ENCODE measurements at places on chromosomes 3 and 15.

GRCh38 chr15:35166730-35167359 lies 81.8 kb upstream of the NANOGP8 start:
- no peak for DNase-seq

DNA sequence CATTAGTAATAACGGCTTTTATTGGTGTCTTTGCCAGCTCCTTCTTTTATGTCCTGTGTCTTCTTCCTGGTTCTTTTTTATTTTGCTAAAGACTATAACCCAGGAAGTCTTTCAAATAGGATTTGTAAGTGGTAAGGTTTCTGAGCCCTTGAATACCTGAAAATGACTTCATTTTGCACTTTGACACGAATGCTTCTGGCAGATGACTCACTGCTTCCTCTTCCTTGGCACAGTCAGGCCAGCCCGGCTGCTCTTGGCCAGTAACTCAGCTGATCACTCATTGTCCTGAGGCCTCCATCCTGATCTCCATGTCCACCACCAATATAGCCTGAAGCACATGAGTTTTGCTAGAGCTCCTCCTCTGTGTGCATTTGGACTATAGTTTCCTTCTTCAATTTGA lies 48.7 kb upstream of the NR2E3 start:
- DNase-seq: no peak

DNA sequence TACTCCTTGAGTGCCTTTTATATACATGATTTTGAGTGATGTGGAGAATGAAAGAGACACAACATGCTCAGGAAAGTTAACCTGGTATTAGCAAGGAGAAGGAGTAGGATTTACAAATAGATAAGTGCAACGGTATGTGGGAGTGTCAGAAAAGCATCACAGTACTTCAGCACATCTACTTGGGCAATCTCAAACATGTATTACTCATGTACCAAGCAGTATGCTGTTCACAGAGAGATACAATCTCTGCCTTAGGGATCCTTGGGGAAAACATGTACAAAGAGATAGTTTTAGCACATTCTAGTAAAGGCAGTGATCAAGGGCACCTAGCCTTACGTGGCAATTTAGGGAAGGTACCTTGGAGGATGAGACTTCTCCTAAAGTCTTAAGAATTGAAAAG lies 146.5 kb downstream of the FILIP1L start:
- DNase-seq: no peak

- no peak for DNase-seq
These were observed 619.0 kb upstream of the AGTR1 start for GRCh38 chr3:148078658-148079057.

DNA sequence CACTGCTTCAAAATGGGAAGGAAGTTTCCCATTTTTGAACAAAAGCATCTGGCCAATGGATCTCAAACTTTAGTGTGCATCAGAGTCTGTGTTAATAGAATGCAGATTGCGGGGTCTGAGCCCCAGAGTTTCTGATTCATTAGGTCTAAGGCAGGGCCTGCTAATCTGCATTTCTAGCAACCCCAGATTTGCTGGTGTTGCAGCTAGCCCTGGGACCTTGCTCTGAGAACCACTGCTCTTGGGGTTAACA lies 30.7 kb upstream of the USP3 start:
- no peak for DNase-seq

GRCh38 chr3:5057857-5058324 lies 64.2 kb upstream of the ARL8B start:
- peak; percentile 88 for DNase-seq

GRCh38 chr15:72162569-72162968 lies 35.0 kb downstream of the GRAMD2A start:
- no peak for DNase-seq

DNA sequence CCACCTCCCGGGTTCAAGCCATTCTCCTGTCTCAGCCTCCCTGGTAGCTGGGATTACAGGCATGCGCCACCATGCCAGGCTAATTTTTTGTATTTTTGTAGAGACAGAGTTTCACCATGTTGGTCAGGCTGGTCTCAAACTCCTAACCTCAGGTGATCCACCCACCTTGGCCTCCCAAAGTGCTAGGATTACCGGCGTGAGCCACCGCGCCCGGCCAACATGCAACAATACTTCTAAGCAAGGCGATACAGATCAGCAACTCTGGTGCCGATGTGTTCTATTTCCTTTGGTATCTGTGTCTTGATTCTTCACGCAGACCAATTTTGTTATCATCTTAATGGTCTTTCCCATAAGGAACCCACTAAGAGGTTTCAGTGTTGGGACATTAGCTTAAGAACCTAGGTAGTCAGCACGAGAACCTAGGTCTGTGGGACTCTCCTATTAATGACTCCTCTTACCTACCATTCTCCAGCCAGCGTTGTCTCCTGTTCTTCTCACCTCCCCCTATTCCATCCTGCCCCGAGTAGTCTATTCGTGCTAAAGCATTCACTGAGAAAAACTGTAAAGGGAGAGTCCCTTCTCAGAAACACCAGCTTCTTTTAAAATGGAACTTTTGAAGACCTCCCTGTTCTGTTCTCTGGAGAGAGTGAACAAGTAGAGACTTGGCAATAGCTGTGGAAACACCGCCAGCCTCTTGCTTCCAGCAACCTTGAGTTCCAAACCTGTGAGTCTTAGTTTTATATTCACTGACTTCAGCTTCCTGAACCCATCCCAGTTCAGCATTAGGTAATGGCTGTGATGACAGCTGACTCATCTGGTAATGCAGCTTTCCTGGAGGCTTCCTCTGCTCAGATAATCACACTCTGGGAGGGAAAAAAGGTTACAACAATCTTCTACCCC lies 61.2 kb downstream of the TSC22D2 start:
- DNase-seq: peak; percentile 50

DNA sequence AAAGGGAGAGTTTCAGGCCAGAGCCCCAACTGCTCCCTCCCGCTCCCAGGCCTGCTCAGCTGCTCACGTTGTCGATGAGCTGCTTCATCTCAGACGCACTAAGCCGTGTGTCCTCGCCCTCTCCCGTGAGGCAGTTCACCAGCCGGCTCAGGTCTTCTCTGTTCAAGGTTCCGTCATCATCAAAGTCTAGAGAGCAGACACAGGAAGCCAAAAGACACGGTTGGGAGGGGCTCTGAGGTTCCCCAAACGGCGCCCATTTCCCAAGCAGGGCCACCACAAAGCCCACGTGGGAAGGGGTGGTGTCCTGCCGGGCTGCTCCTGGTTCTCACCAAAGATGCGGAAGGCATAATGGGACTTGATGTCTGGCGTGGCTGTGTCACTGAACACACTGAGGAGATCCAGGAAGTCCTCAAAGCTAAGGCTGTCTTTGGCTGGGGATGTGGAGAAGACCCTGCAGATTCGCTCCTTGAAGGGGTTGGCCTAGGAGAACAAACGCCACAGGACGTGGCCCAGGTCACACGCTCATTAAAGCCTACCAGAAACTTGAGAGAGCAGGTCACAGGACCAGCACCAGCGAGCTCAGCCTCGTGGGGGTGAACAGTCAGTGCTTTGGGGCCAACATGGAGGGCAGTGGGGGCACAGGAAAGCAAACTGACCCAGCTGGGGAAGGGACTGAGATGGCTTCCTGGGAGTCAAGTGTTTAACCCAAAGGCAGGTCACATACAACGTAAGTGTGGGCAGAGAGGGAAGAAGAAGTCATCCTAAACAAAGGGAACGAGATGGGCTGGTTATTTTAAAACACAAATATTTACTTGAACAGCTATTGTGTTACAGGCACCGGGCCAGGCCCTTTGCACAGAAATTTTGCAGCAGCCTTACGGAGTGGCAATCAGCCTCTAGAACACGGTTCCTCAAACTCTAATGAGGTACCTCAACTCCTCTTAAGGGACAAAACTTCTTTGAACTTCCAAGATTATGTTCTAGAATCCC lies 2.4 kb downstream of the CIB1 start:
- no peak for DNase-seq

DNA sequence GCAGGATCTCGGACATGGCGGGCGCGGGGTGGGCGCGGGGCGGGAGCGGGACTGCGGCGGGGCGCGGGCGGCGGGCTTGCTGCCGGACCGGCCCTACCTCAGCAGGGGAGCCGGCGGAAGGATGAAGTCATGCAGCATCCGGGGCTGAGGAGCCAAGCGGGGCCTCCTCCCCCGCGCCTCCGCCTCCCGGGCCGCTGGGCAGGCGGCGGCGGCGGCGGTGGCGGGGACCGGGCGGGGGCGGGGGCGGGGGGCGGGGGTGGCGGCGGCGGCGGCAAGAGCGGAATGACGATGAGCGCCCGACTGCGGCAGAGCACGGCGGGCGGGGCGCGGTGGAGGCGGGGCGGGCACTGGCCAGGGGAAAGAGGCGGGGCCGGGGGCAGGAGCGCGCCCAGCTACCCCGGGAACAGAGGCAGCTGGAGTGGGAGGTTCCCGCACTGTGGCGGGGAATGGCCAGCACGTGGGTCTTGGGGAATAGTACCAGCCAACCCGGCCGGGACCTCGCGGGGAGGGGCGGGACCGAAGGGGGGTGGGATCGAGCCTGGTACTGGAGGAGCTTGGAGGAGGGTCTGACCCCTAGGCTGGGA lies at the start of gene CAMK2N2:
CAMK2N2 (minus strand) TSS at position 284 of the 584 bp plus-strand sequence; CDS start at position 16, 268 bp downstream.
- peak; percentile 92 for DNase-seq

GRCh38 chr3:120652281-120652680 lies 29.8 kb downstream of the HGD start:
- DNase-seq: no peak
